ENCODE measurements at places on chromosomes 11 and 22. TPM values are rescaled to one million over a fixed set of nuclear protein-coding genes. Genes with fewer than 3 reads are reported as not detected.

KRTAP5-9 gene
- total RNA-seq: 1.4 TPM

CRYBB2 gene
- not detected for total RNA-seq

DNA sequence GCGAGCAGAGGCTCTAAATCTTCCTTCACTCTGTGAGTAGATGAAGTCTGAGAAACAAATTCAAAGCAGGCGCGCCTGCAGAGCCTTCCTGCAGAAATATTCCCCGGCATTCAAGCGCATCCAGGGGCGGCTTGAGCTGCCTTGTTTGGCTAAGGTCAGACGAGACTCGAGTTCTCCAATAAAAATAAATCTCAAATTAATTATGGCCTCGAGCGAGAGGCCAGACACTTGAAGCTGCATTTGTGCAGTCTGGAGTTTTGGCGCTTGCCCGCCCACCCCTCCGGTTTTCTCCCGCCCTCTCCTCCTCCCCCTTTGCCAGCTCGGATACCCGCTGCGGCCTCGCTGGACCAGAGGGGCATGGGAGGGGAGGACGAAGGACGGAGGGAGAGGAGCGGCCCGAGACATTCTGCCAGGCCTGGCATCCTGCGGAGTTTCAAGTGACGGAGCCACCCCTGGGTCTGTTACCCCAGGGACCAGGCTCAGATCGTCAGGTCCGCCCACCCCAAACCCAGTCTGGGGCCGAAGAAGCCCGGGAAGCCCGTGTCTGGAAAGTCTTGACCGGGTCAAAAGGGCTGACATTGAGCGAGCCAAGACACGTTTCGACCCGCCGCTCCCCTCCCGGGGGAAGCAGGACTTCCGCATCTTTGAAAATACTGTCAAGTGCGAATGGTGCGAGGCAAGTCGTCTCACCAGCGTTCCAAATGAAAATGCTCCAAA is 3.8 kb upstream of the FLI1 start:
- peak; percentile 52 for DNase-seq

- DNase-seq: no peak
Observed at GRCh38 chr11:8199676-8200075, 30.9 kb upstream of the RIC3 start.

DNA sequence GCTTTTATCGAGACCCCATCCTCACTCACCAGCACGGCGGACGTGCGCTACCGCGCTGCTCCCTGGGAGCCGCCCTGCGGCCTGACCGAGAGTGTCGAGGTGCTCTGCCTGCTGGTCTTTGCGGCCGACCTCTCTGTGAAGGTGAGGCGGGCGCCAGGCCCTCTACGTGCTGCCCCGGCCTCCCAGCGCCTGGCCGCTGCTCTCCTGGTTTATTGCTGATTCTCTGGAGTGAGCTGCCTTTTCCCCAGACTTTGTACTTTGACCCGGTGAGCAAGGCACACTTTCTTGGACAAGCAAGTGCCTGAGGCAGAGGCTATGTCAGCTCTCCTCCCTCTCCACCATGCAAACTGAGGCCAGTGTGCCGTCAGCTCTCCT is 6.5 kb downstream of the TPCN2 start:
- peak; percentile 82 for DNase-seq
